Neural progenitor cell (in vitro differentiated cells): ENCODE measurements at places on chromosomes 12 and 14.

DNA sequence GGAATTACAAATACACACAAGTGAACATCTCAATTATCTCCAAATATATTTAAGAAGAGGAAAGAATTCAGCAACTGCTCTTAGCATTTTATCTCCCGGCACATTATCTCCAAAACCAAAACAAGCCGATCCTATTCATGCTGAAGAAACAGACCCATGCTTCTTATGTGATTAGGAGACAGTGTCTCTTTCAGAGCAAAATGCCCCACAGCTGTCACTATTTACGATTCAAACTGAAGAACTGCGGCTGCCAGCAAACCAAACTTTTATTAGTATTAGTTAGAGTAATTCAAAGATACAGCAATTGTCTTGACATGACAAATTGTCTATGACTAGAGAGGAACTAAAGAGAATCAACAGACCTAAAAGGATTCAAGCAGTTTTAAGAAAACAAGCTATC lies 79.4 kb downstream of the SETD3 start:
- peaks cover 5% of the 10 kb centered on the region for H3K4me1 ChIP-seq
- no peak for DNase-seq
- peaks cover 9% of the 10 kb centered on the region for H3K36me3 ChIP-seq
- no peaks in the 10 kb centered on the region for H3K27me3 ChIP-seq
- no peak overlapping the region for H3K4me3 ChIP-seq

DNA sequence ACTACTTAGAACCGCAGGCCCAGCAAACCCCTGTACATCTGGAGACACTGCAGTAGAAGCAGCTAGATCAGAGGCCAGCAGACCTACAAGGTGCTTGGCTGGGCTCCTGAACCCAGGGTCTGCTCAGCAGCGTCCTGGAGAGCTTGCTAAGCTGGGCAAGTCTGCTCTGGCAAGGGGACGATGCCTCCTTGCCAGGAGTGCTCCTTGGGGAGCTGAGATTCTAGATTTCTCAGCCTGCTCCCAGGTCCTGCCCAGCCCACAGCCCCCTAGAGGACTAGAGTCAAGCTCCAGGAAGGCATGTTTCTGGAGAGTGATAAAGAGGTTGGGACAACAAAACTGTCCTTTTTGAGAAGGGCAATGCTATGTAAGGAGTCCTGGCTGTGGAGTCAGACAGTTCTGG lies 60.3 kb downstream of the HSPB8 start:
- H3K4me3 ChIP-seq: no peak overlapping the region
- no peaks in the 10 kb centered on the region for H3K27me3 ChIP-seq
- no peaks in the 10 kb centered on the region for H3K36me3 ChIP-seq
- no peak for DNase-seq

GRCh38 chr12:28872654-28873268 lies 276.3 kb upstream of the FAR2 start:
- no peak overlapping the region for H3K4me3 ChIP-seq
- no peaks in the 10 kb centered on the region for H3K36me3 ChIP-seq
- no peak overlapping the region for H3K27ac ChIP-seq
- no peaks in the 10 kb centered on the region for H3K27me3 ChIP-seq

DNA sequence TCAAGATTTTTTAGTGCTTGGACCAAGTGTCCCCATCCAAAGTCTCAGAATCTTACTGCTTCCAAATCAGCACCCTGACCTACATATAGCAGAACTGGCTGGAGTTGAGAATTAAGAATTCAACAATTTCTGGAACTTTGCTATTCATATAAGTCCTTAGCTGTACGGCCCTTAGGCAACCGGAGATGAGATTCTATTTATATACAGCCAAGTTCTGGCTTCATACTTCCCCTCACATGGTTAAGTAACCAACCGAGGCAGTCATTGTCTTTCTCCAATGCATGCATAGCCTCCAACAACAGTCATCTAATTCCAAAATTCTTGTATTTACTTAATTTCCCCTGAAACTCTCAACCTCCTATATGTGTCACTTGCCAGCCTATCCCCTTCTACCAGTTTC lies 76.6 kb downstream of the SINHCAF start:
- H3K27ac ChIP-seq: no peak overlapping the region
- H3K36me3 ChIP-seq: no peaks in the 10 kb centered on the region
- H3K4me1 ChIP-seq: no peaks in the 10 kb centered on the region
- no peak overlapping the region for H3K4me3 ChIP-seq
- DNase-seq: no peak
- no peaks in the 10 kb centered on the region for H3K27me3 ChIP-seq
